Omental fat pad (tissue), 4 donors: ENCODE measurements at places on chromosomes 5 and 9. TPM values are rescaled to one million over a fixed set of nuclear protein-coding genes. Genes with fewer than 3 reads are reported as not detected.

Gene FCN2
- total RNA-seq, result not detected

Gene TMEM252
- not detected for total RNA-seq

- DNase-seq, result peak; percentile 55
Measured at GRCh38 chr9:137411645-137412380, 11.1 kb downstream of the EXD3 start.

- DNase-seq, result no peak
Measured at GRCh38 chr9:129007035-129007765, 20.9 kb downstream of the SH3GLB2 start.

DNA sequence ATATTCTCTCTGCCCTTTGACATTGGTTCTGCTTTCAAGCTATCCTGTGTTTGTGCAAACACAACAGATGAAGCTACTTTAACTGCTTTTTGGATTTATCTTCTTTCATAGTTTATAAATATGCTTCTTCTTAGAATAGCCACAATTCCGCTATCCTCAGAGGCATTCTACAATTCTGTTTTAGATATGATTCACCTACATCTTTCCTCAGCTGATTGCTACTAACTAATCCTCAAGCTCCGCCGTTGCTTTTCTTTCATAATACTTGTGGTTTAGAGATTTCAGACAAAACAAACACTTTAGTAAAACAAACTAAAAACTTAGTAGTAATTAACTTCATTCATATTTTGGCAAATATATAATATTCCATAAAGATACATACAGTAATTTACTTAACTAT lies 52.5 kb downstream of the ECPAS start:
- DNase-seq, result no peak
